Activated T-cell treated with anti-CD3 and anti-CD28 coated beads, Interleukin-2, amount 50 U/mL, for 72 hours (primary cell): ENCODE measurements at places on chromosomes 4 and X. TPM values are rescaled to one million over a fixed set of nuclear protein-coding genes. Genes with fewer than 3 reads are reported as not detected.

Gene ASMT
- total RNA-seq = 0.21 TPM

Gene CT45A1
- total RNA-seq = not detected

Gene CDKL2
- 2.2 TPM for total RNA-seq

Gene MAGEA11
- not detected for total RNA-seq

Gene NDUFB11
- 84.3 TPM for total RNA-seq

Gene TRPC3
- total RNA-seq = 0.51 TPM

Gene ZNF157
- 0.60 TPM for total RNA-seq

Gene ANKRD50
- 1.0 TPM for total RNA-seq

Gene FABP2
- not detected for total RNA-seq

Gene HS3ST1
- total RNA-seq = not detected

Gene PDLIM3
- total RNA-seq = 1.5 TPM

Gene OCIAD2
- 71.1 TPM for total RNA-seq

DNA sequence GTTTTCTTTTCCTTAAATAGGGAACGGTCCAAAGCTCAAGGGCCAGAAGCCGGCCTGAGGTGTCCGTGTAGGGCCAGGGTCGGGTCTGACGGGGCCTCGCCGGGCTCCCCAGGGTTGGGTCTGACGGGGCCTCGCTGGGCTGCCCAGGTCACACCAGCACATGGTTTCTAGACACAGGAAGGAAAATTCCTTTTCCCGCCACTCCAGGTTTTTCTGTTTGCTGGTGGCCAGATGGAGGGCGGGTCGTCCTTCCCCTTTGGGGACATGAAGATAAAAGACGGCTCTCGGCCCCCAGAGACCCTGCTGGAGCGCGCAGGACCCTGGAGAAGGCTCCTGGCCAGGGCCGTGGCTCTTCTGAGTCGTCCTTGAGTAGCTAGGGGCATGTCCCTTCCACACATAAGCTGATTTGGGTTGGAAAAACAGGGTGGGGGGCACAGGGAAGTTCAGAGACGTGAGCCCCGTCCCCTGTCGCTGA, 35.1 kb downstream of the PIGG start:
- DNase-seq = no peak

DNA sequence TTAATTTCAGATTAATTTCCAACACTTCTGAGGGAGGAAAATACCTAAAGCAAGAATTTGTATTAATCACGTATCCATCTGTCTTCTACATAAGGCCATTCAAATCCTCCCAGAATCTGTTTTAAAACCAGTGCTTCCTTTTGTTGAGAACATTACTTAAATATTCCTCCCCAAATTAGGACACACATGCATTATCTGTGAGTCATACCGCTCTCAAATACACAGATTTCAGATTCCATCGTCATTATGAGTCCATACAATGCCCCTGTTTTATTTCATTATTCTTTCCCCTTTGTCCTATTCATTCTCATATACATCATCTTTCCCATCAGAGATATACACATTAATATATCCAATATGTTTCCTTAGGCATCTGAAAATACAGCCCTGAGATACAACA, 57.3 kb upstream of the PRSS12 start:
- no peak for DNase-seq

GRCh38 chr4:40564815-40565483, 64.7 kb downstream of the RBM47 start:
- DNase-seq = no peak

GRCh38 chrX:35444671-35445355, 353.3 kb upstream of the MAGEB16 start:
- DNase-seq = no peak

- no peak for DNase-seq
Measured at GRCh38 chr4:5808081-5808741, 84.7 kb downstream of the CRMP1 start.

DNA sequence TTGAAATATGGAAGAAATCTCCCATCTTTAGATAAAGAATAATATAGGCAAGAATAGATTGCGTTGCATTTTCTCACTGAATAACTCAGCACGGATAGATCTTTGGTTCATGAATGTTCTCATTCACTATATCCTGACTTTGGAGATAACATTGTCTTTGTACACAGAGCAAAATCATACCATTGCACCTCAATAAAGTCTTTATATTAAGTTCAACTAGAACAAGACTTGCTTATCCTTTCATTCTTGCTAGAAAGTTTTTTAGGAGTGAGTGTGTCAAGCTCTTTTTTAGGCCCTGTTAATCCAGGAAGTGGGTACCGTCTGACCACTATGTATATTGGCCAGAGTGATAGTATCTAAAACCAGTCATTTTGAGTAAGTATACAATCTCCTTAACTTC, 658.7 kb downstream of the FSTL5 start:
- no peak for DNase-seq

DNA sequence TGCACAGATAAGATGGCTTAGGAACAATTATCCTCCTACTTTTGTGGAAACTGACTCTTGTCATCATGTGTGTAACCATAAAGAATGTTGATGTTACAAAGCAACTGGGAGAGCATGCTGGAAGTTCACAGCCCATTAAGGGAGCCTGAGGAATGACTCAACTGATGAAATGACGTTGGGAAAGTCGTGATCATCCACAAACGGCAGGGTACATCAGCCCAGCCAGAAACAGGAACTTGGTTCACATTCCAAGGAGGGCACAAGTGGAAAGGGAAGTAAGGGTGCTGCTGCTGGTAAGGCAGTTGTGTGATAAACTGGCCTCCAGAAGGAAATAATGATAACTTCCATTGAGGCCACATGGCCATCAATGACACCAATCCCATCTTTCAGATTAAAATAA, 6.7 kb downstream of the TEC start:
- no peak for DNase-seq

- DNase-seq = peak; percentile 10
Measured at GRCh38 chrX:42093756-42094155, 170.4 kb upstream of the CASK start.

DNA sequence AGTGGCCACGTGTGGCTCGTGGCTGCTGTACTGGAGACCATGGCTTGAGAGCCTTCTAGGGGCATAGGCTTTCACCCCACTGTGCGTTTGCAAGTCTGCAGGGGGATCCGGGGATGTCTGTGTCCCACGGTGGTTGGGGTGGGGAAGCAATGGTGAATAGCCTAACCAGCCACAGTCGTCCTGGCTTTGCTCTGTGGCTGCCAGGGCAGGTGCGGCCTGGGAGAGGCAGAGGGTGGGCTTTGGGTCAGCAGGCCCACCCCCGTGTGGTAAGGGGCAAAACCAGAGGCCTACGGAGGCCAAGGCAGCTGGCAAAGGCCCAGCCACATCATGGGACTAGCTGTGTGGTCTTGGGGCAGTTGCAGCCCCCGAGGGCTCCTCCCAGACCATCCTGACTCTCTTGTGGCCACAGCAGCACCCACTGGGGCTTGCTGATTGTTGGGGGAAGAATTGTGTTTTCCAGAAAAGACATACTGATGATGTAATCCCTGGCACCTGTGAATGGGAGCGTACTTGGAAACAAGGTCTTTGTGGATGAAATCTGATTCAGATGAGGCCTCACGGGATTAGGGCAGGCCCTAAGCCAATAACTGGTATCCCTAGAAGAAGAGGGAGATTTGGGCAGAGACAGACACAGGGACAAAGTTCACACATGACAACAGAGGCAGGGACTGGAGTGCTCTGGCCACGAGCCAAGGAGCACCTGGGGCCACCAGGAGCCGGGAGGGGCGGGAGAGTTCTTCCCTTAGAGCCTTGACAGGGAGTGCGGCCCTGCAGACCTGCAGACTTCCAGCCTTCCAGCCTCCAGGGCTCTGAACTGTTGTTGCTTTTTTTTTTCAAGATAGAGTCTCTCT, 2.9 kb downstream of the CPZ start:
- DNase-seq = no peak

DNA sequence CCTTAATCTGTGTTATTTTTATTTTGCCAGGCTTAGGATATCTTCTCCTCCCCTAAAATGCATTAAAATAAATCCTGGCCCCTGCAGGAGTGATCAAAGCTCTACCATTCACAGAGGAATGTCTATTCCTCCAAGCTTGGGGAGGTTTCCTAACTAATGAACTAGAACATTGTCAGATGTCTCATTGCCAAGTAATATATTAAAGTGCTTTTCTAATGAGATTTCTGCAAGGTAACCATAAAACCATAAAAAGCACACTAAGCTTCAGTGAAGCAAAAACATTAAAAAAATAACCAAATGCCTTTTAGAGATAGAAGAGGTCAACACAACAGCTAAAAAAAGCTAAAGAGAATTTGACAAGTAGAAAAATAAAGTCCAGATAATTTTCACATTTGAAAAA, 34.8 kb downstream of the IGFBP7 start:
- DNase-seq = no peak

DNA sequence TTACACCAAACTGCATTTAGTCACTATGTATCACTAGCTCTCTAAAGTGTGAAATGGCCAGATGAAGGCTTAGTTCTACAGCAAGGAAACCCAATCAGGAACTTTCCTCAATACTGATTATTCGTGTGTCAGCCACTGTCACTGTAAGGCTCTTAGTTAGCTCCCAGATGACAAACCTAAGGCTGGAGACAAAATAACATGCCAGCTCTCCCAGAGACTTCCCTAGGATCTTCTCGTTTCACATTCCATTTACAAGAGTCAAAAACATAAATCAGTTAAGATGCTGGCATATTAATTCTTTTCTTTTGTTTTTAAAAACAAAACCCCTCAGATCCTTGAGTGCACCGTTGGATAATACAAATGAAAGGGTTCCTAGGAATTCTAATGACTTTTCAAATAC, 88.2 kb upstream of the TFDP3 start:
- DNase-seq = no peak

DNA sequence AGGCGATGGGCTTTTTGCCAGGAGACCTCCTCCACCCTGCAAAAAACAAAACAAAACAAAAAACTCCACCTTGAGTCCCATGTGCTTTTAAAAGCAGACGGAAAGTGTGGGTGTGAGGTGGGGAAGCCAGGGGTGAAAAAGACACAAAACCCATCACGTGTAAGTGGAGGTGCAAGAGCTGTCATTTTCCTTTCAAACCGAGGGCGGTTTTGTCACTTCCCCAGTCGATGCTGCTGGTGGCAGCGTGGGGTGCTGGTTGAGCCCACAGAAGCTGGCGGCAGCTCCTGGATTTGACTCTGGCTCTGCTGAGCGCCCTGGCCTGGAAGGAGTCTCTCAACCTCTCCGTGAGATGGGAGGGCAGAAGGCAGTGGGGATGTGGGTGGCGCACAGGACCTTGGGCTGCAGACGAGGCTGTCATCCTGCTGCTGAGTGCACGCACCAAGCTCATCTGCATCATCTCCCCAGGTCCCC, 110.0 kb downstream of the PSAPL1 start:
- no peak for DNase-seq

GRCh38 chr4:94399277-94399676, 52.5 kb upstream of the PDLIM5 start:
- no peak for DNase-seq

GRCh38 chr4:10299601-10300000, 157.6 kb downstream of the ZNF518B start:
- DNase-seq = no peak

GRCh38 chr4:181528570-181529184, 714.5 kb upstream of the TENM3 start:
- peak; percentile 25 for DNase-seq

- DNase-seq = no peak
Measured at GRCh38 chr4:182877326-182877883, 39.8 kb downstream of the DCTD start.

DNA sequence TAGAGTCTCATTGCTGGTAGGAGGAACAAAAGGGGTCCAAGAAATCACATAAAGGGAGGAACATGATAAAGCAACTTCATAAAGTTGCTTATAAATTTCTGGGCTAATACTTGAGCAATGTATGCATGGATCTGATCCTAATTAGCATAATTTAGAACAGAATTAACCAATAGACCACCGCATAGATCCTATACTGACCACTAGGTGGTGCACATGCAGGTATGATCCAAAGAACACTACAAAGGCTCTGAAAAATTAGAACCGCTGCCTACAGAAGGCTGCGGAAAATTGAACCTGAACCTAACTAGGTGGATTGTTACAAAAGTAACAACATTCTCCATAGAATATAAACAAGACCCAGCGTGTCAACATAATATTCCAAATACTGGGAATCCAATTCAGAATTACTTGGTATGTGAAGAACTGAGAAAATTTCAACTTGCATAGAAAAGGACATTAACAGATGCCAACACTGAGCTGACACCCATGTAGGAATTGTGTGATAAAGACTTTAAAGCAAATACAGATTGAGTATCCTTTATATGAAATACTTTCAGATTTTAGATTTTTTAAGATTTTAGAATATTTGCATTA, 23.3 kb downstream of the BRCC3 start:
- peak; percentile 16 for DNase-seq

DNA sequence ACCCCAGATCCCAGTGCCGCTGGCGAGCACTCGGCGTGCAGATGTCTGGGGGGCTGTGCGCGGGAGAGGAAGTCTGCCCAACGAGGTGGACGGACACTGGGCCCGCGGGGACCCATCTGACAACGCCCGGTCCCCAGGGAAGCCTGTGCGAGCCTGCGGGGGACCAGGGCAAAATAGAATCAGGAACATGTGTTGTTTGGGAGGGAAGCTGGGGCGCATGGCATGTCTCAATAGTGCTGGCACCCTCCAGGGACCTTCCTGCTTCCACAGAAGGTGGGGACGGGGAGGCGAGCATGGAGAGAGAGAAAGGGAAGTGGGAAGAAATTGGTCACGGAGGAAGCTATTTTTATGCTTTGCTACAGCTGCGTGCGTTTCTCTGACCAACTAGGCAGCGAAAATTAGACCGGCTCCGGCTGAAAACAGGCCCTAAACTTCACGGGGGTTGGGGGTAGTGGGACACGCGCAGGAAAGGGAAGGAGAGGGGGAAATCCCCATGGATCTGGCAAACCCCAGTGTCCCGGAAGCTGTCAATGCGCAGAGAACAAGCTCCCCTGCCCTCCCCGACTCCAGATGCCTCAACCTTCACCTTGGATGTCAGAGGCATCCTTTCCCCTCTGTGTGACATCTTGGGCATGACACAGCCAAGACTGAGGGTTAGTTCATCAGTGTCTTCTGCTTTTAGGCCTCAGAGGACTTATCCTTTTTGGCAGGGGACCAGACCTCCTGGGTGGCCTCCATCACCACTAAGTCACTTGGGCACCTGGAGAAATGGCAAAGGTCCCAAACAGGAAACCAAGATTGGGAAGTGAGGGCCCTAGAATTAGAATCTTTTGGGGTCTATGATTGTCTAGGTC, 169.8 kb upstream of the BCOR start:
- DNase-seq = no peak

- DNase-seq = no peak
Measured at GRCh38 chr4:146165221-146165620, 10.3 kb upstream of the LSM6 start.

- DNase-seq = no peak
Measured at GRCh38 chr4:22987870-22988269, 295.1 kb downstream of the GBA3 start.
